ENCODE measurements at places on chromosomes 5 and 9.

- DNase-seq = no peak
Observed at GRCh38 chr9:129351642-129352145, 173.6 kb upstream of the IER5L start.

DNA sequence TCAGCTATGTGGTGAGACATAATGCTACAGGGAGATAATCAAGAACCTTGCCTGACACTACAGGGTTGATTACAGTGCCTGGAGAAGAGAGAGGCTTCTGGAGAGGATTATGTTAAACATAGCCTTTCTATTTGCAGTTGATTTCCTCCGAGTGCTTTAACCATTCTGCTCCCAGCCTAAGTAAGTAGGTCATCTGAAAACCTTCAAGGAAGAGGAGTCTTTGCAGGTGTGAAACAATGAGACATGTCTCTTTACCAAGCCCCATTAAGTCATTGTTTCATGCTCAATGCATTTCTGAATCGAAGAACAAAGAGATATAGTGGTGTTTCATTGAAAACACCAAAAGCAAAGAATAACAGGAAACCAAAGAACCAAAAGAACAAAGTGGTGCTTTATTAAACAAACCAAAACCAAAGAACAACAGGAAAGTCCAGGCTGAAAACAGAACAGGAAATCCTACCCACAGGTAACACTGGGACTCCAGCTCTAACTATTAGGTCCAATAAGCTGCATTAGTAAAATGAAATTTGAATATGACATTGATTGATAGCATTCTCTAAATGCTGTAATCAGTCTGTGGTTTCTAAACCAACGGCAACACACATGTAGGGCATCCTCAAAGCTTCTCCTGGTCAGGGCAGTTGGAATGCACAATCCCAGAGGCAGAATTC lies 113.3 kb upstream of the SPATA31D4 start:
- no peak for DNase-seq

DNA sequence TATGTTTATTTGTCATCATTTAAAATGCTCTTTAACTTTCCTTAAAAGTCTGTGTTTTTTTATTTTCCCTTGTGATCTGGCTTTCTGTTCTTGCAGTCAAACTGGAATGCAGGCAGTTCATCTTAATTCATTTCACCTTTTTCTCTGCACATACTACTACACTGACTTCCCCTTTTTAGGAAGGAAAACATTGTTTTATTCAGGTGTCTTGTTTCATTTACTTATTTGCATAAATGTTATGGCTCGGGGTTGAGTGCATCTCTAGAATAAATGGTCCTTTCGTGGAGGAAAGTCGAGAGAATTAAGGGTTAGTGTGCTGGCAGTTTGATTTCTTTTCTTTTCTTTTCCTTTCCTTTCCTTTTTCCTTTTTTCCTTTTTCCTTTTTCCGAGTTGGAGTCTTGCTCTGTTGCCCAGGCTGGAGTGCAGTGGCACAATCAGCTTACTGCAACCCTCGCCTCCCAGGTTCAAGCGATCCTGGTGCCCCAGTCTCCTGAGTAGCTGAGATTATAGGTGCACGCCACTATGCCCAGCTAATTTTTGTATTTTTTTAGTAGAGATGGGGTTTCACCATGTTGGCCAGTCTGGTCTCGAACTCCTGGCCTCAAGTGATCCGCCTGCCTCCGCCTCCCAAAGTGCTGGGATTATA lies 76.0 kb upstream of the LRRC70 start:
- DNase-seq = no peak

DNA sequence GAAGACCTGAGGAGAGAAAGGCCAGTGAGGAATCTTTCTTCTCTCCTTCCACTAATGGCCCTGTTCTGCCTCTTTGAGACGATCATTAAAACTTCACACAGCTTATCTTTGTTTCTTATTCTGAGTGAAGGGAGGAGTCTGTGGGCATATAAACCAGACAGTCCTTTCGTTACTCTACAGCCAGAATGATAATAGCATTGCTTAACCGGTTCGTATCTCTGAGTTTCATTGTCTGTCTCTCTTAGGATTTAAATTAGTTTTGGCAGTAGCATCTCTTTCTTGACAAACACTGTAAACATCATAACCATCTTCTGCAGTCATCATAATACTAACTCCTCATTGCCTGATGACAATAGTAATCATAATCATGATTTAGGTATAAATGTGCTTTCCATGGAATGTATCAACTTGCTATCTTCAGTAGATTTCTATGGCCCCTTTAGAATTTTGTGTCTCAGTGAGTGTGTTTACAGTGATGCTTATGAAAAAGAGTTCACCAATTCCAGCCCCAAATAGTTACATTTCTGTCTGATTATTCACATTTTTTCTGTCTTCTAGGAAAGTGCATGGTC lies 618.8 kb upstream of the KLF4 start:
- no peak for DNase-seq

DNA sequence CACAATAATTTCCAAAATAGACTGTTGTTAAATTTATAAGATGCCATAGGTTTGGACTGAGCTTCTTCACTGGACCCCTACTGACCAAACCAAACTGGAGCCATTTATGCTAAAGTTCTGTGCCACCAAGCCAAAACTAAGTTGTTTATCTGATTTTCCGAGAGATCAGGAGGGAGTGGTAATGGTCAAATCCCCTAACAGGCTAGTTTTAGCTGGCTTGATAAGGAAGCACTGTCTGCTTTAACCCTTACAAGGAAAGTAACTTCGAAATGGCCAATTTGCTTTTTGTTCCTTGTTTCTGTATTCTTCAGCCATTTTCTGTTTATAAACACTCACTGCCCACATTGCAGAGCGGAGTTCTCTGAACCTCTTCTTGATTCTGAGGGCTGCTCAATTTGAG lies 246.8 kb upstream of the TUT7 start:
- DNase-seq = no peak

DNA sequence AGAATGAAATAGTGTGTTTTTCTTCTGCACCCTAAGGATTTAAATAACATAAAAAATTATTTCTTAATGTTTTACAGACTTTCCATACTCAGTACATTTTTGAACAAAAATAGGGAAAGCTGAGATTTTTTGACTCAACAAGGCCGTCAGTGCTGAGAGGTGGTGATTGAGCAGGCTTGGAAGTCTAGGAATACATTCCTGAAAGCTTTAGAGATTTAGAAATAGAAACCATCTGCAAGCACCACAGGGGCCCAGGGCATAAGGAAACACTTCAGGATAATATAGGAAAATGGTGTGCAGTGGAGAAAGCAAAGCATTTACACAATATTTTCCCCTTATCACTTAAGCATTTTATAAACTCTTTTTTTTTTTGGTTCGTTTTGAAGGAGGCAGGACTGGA lies 5.2 kb downstream of the BASP1 start:
- no peak for DNase-seq

DNA sequence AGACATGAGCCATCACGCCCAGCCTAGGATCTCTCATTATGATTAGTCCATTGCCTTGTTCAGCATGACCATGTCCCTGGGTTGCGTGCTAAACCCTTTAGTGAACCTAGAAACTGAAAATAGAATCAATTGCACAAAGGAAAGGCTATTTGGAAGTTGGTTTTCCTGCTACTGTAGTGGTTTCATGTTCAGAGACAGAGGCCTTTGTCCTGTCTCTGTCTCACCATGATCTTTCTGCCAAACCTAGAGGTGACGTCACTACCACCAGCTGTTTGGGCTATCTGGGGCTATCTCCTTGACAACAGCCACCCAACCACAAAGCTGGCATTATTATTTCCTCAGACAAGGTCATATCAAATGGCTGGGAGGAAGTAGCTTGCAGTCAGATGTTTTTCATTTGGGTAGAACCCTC lies 4.0 kb upstream of the CDK5RAP2 start:
- peak; percentile 57 for DNase-seq

GRCh38 chr9:134053401-134053871 lies 14.4 kb downstream of the BRD3 start:
- DNase-seq = no peak

- DNase-seq = no peak
Observed at GRCh38 chr9:94097788-94098414, 13.6 kb downstream of the PTPDC1 start.

DNA sequence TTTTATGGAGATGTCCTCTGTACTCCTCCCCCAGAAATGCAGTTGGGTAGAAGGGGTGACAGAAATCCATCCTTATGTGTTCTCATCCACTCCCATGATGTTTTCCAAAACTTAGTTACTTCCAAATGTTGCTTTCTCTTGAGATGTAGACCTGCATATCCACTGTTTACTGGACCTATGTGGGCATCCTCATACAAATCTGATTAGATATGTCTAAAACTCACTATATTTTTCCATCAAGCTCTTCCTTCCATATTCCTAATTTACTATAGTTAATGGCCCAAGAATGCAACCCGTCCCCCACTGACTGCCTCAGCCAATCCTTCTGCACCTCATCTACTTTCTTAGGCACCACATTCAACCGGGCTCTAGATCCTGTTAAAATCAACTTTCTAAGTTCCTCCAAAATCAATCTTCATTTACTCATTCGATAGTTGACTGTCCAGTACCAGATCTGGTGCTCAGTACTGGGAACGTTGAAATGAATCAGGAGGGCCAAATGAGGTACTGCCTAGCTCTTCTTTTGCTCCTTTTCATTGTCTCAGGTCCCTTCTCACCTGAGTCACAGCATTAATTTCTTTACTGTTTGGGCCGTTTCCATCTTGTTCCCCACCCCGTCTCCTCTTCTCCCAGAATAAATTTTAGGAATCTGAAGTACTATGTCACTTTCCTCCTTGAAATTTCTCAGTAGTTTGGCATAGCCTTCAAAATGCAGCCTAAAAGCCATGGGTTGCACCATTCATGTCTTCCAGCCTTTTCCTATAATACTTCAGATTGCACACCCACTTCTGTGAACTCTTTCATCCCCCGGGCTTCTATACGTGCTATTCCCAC lies 7.9 kb downstream of the PLK2 start:
- no peak for DNase-seq

DNA sequence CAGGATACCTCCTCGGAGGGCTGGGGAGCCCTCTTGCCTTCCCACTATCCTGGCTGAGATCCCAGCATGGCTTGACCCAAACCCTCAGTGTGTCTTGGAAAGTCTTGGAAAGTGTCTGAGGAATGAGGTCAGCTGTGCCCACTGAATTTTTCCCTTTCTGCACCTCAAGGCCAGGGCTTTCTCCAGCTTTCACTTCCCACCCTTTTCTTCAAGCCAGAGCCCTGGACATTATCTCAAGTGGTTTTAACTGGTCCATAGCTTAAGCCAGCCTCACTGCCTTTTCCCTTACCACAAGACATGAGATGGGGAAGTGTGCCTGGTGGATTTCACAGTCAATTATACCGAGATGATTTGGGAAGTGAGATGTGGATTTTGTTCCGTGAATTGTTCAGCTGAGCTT lies 35.7 kb upstream of the LHX2 start:
- DNase-seq = no peak

DNA sequence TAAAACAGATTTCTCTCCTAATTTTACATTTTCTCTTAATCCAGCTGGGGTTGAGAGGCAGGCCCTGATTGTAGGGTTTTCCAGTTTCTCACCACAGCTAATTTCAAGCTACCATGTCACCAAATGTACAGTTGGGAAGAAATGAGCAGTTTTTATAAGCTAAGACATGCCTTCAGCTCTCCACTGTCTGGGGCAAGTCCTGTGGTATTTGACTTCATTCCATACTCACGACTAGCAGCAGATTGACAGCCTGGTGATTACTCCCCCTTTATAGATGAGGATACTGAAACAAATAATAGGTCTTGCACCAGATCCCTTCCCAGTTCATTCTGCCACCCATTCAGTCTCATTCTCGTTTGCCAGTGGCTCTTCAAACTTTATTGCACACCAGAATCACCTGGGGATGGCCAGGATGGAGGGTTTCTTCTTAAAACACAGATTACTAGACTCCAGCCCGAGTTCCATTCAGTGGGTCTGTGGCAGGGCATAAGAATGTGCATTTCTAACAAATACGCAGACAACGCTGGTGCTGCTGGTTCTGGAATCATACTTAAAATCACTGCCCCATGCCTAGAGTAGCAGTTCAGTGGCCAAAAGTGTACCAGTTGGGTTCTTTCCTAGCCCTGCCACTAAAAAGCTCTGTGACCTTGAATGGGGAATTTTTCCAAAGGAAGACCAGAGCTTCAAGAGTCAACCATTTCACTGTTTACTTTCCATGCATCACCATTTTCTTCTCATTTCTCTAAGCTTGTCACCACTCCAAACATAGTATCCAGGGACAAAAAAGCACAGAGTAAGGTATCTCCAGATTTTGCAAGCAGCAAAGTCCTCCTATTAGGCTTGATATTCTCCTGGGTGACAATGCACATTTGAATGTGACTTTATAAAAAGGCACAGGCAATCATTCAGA lies 64.3 kb downstream of the CSNK1A1 start:
- no peak for DNase-seq

- no peak for DNase-seq
Observed at GRCh38 chr5:103446813-103447212, 115.8 kb downstream of the NUDT12 start.
